ENCODE measurements at places on chromosomes 5 and 9.

- no peak for DNase-seq
Measured at GRCh38 chr9:74032421-74032820, 464.7 kb upstream of the RORB start.

- DNase-seq: no peak
Measured at GRCh38 chr9:122320413-122320881, 50.4 kb upstream of the PTGS1 start.

DNA sequence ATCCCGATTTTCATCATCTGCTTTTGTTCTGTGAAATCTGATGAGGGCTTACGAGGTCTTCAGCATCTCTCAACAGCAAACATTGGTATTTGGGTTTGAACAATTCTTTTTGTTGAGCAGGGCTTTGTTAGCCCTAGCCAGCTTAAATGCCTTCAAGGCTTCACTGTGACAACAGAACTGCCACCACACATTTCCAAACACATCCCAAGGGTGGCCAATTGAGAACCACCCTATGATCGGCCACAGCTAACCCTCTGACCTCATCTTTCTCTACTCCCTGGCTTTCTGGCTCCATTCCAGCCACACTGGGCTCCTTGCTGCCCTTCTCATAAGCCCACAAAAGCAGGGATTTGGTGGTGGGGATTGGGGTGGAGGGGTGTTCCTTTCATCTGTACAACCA lies 17.6 kb downstream of the MTX3 start:
- DNase-seq: no peak

GRCh38 chr9:21075484-21075883 lies 2.3 kb downstream of the IFNB1 start:
- no peak for DNase-seq

DNA sequence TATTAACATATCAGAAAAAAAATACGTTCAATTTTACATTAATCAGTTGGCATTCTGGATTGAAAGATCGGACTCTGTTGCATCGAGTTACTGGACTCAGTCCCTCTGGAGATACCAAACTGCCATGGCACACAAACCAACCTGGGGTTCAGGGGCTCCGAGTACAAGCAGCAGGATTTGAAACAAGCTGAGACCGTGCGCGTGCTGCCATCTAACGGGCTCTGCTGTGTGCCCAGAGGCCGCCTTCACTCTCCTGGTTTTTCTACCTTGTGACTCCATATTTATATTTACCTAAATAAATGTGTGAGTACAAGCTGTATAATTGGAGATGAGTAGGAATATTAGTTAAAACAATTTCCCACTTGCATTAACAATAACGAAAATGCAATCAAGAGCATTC lies 48.2 kb downstream of the ANXA1 start:
- DNase-seq: peak; percentile 25

DNA sequence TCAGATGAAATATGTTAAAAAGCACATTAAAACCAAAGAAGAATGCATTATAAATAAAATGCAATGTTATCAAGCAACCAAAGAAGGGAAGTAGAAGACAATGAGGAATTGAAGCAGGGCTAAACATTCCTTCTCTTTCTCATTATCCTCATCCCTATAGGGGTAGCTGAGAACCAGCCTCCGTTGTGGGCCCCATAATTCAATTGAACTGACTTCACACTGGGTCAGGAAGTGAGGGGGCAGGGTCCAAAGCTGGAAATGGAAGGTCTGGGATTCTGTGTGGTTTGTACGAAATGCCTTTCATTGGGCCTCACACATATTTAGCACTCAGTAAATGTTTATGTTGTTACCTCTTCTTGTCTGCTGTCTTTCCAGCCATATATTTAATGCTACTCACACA lies 220.4 kb upstream of the CD180 start:
- DNase-seq: no peak

- DNase-seq: peak; percentile 88
Measured at GRCh38 chr5:140114341-140115185, 654 bp downstream of the PURA start.

DNA sequence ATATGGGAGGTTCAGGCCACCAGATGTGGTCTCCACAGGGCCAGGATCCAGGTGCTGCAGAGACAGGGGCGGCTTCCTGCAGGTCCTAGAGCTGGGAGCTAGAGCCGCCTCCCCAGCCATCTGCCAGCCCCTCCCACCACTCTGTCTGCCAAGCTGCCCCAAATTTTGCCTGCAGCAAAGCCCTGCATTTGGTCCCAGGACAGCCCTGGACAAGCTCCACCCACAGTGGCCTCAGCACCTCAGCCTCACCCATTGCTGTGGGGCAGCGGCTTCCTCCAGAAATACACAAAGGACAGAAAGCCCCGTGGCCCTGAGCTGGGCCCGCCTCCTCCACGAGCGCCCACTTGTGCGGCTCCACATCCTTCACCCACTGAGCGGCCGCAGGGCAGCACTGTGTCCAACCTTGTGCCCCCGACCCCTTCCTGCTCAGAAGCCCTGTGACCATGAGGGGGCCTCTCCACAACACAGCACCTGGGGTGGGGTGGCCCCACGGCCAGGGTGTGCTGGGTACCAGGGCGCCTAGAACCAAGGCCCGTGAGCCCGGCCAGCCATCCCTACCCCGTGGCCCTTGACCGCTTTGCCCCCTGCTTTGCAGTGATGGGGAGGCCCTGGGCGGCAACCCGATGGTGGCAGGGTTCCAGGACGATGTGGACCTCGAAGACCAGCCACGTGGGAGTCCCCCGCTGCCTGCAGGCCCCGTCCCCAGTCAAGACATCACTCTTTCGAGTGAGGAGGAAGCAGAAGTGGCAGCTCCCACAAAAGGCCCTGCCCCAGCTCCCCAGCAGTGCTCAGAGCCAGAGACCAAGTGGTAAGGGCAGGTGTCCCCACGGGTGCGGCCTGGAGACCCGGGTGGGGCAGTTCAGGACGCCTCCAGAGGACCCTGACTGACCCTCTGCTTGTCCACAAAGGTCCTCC lies 3.7 kb upstream of the AJM1 start:
- no peak for DNase-seq

DNA sequence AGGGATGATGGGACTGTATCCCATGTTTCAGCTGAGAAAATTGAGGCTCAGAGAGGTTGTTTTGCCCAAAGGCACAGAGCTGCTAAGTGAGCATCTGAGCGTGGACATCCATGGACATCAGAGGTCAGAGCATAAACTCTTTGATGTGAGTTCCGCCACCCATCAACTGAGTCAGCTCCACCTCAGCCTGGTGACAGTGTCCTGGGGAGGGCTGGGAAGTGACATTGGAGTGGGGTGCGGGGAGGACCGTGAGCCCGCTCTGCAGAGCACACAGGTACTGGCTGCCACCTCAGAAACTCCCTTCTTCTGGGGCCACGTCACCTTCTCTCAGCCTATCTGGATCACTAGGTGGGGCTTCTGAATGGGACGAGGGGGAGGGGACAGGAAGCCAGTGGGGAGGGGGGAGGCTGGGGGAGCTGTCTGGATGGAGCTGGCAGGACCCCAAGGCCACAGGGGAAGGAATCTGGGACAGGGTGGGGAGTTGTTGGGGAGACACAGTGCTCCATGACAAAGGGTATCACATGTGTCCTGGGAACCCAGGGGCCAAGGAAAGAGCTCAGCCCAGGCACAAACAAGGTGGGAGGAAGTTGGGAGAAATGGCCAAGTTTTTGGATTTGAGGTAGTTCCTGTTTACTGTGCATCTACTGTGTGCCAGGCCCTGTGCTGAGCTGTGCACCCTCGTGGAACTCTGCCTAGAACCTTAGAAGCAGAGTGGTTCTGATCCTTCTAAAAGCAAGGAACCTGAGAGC lies 2.5 kb downstream of the LAMC3 start:
- DNase-seq: no peak

DNA sequence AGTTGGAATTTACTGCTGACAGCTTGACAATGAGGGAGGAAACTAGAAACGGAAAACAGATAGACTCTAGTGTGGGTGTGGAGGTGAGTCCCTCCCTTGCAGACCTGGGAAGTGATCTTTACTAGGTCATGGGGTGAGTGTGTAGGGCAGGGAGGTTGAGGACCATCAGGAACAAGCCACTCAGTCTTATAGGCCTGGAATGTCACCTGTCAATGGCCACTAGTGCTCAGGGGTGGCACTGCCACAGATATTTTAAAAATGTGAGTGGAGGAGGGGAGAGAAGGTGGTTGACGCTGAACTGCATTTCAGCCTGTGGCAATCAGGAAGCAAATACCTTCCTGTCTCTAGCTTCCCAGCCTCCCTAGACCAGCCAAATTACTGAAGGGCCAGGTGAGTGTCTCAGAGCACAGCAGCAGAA lies 9.0 kb downstream of the OR2S2 start:
- no peak for DNase-seq

- DNase-seq: no peak
Measured at GRCh38 chr5:174022384-174023095, 23.0 kb upstream of the NSG2 start.

DNA sequence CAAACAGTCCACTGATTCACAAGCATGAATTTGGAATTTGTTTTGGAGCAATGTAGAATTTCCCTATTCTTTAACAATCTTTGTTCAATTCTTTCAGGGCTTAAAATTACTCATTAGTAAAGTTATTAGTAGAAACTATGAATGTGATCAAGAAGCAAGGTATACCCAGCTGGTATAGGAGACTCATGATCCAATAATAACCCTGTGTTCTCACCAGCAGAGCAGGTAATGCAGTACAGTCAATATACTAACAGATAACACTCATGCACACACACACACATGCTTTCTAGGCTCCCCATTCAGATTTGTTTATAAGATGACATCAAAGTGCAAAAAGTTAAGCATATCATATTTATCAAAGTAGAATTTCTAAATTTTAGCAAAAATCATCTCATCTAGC lies 445.2 kb downstream of the ELAVL2 start:
- DNase-seq: no peak

- DNase-seq: no peak
Measured at GRCh38 chr9:101326501-101326900, 58.3 kb downstream of the BAAT start.

- peak; percentile 66 for DNase-seq
Measured at GRCh38 chr9:126705767-126706697, 92.3 kb downstream of the LMX1B start.

DNA sequence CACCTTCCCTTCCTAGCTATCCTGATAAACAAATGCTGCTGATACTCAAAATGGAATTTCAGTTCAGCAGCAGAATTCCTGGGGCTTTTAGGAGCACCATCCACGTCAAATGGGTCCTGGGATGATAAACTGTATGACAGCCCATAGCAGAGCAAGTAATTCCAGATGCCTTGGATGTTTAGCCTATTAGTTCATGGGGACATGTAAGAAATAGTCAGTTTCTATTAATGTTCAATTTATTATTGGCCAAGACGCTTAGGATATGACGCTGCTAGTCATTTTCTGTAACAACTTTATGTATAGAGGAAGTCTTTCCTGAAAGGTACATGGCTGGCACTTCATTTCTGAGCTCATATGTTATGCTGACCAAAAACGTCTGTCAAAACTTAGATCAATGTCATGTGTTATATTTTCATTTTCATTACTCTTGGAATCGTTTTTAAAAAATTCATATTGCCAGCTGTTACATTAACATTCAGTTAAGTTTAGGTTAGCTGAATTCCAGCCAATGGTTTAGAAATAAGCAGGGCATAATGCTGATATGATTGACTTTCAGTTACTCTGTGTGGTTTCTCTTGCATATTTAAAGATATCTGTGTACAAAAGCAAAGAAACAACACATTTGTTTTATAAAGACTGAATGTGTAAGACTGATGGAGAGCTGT lies 243.8 kb downstream of the CSNK1G3 start:
- DNase-seq: no peak

- no peak for DNase-seq
Measured at GRCh38 chr9:134683714-134684374, 42.2 kb downstream of the COL5A1 start.

DNA sequence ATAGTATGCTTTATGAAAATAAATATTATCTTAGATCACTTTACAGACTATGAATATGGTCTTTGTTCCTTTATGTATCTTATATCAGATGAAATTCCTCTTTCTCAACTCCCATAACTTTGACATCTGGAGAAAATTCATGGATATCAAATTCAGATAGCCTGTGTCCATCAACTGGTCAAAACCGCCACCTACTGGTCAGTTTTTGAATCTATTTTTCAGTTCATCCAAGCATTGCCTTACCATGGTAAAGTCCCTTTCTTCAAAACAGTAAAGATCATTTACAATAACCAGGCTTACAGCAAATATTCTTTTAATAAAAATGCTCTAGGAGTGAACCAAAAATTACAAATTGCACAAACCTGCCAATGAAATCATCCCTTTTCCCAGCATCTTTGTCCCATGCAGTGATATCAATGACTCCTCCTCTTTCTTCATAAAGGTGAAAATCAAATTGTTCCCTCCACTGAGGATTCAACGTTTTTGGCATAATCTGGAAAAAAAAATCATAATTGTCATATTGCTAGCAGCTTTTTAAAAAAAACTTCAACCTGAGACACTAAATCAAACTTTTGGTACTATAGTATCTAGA lies 290.5 kb downstream of the SLF1 start:
- peak; percentile 31 for DNase-seq

GRCh38 chr5:91101600-91102379 lies 281.3 kb downstream of the ARRDC3 start:
- DNase-seq: peak; percentile 74

DNA sequence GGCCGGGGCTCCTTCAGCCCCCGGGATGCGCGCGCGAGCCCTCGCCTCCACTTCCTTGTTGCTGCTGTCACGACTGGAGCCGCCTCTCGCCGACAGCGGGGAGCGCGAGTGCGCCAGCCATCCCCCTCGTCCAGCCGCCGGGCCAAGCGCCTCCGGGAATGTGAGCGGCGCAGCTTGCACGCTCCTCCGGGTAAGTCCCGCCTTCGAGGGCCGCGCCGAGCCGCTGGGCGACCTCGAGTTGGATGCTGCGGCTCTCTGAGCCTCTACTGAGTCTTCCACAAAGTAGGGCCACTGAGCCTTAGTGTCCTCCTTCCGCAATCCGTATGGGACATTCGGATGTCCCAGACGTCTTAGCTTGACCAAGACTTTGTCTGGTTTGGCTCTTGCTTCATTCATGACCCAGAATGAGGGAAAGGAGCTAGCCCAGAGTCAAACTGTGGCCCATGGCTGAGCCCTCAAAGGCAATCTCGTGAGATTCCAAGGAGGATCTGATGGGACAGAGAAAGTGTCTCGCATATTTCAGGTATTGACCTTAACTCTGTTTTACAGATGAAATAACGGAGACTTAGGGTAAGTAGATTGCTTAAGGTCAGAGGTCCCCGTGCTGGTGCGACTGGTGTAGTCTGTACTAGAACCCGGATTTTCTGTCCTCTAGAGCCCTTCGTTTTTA lies 586 bp downstream of the HMGXB3 start:
- DNase-seq: peak; percentile 46

GRCh38 chr9:125172031-125172755 lies 17.4 kb downstream of the PPP6C start:
- no peak for DNase-seq

- no peak for DNase-seq
Measured at GRCh38 chr5:27911216-27911615, 872.8 kb upstream of the CDH9 start.

Data from small intestine (tissue), 16 donors.